ENCODE measurements at places on chromosomes 6 and 20.

DNA sequence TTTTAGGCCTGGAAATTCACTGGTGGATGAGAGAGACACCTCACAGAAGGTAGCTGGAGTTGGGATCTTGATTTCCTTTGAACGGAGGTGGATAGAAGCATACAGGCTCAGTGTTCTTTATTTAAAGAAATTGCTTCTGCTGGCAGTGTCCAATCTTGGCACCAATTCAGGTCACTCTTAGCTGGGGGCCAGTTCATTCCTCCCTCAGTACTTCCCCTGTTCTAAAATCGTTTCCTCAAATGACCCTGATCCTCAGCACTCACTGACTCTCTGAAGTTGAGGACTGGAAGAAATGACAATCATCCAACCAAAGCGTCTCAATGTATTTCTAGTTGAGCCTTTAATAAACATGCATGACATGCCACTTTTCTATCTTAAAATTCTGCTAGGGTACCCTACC is 472.5 kb upstream of the BTBD3 start:
- no peak for DNase-seq

DNA sequence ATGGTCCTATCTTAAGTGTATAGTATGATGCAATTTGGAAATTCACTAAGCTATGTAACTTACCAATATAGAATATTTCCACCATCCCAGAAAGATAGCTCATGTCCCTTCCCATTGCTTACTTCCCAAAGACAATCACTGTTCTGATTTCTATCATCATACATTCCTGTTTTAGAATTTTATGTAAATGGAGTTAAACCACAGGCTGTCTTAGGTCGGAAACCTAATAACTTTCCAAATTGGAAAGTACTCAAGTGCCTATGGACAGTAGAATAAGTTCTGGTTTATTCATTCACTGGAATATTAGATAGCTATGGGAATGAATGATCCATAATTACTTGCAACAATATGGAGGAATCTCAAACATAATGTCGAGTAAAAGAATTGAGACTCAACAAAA is 20.1 kb downstream of the ENPP3 start:
- no peak for DNase-seq

DNA sequence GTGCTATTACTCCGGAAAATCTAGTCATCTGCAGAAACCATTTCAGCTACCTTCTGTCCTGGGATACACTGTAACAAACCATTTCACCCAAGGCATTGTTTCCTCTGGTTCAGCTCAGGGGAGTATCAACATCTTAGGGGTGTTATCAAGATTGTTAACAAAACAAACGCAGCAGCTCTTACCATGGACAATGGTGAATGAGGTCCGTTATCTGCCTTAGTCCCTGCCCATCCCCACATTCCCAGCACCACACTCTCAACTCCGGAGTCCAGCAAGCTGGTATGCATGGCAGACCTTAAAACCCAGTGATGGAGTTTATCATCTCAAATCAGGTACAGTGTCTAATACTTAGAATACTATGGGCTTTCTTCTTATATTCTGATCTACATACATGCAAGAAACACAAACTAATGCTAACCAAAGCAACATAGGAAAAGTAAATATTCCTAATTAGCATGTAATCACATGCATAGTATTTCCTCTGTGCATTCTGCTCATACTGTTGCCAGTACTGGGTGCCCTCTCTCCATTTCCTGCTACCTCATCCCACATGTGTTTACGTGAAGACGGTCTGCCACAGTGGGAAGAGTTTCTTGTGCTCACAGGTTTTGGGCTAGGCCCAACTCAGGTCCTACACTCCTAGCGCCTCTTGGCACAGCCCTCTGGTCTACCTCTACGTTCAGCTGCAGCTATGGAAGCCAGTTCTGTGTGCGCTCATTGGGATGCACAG is 123.9 kb downstream of the DTNBP1 start:
- no peak for DNase-seq

DNA sequence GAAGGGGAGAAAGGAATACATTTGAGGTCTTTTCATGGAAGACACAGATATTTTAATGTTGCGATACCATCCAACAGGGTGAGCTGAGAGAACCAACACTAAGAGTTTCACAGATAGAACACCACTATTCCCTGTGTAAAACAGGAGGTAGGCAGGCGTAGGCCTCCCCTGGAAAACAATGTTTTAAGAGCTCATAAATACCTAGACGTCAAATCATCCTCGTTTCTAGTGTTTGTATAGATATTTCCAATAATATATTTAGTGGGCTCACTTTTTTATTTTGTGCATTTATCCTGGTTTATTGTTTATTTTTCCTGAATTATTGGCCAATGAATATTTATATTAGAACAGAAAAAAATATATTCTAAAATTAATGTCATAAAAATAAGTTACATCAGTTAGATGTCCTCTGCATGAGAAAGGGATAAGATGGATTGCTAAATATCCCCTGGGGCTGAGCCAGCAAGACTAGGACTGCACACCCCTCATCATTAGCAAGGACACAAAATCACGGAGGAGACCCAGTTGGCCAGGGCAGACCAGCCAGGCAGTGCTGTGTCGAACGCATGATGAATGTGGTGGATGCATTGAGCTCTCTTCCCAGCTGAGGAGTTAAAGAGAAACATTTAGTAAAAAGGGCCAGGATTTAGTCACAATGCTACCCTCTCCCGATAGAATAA is 380.5 kb downstream of the C6orf118 start:
- DNase-seq: no peak

- DNase-seq: peak; percentile 49
These were observed 29.7 kb downstream of the RPP40 start for GRCh38 chr6:4973982-4974745.

- no peak for DNase-seq
These were observed 692.9 kb downstream of the QKI start for GRCh38 chr6:164107297-164107995.

DNA sequence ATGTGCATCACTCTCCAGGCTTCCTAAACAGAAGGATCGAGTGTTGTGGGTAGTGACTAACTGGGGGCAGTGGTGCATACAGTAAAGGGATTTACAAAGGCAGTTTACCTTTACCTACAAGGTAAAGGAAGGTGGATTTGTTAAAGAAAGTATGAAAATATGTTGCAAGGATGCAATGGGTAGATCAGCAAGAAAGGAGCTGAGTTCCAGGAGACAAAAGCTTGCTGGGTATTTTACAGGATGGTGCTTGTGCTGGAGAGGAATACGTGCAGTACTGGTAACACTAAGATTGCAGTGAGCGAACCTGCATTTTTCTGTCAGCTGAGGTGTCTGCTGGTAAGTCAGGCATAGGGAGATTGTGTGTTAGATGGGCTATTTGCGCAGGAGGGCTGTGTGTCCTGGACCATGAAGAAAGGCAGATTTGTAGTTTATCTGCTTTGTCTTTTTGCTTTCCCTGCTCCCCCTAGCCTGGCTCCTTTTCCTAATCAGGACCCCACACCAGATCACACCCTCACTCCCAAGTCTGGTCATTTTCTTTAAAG is 304.6 kb downstream of the THBS2 start:
- DNase-seq: no peak

GRCh38 chr6:1244278-1244677 is 67.6 kb upstream of the FOXQ1 start:
- no peak for DNase-seq

Data from EH (cell line).